ENCODE measurements at places on chromosomes 5 and 9. TPM values are rescaled to one million over a fixed set of nuclear protein-coding genes. Genes with fewer than 3 reads are reported as not detected.
A peak's percentile ranks its signal among the peaks of the same experiment; 100 is the strongest.

Gene CNTNAP3B
- total RNA-seq: not detected

Gene IL4
- total RNA-seq: 21.6 TPM

Gene ANKRD18A
- 3.9 TPM for total RNA-seq

Gene CORO2A
- total RNA-seq: 0.96 TPM

GRCh38 chr5:74389531-74390305, 250.8 kb downstream of the ENC1 start:
- H3K27me3 ChIP-seq: peaks cover 11% of the 10 kb centered on the region
- H3K27ac ChIP-seq: no peak overlapping the region
- DNase-seq: no peak
- no peaks in the 10 kb centered on the region for H3K36me3 ChIP-seq
- peaks cover 11% of the 10 kb centered on the region for H3K4me1 ChIP-seq

GRCh38 chr9:98255578-98256296, at the start of gene TBC1D2:
Gene TBC1D2 (minus strand): TSS chr9:98255649. CDS start chr9:98255541, 108 bp downstream.
- no peaks in the 10 kb centered on the region for H3K36me3 ChIP-seq
- H3K4me1 ChIP-seq: peaks cover 23% of the 10 kb centered on the region
- peak; percentile 96 for DNase-seq
- H3K27me3 ChIP-seq: peaks cover 12% of the 10 kb centered on the region
- H3K27ac ChIP-seq: peak within 1 kb of the TSS; percentile 94

- H3K4me3 ChIP-seq: no peak overlapping the region
- H3K27me3 ChIP-seq: peaks cover 6% of the 10 kb centered on the region
- no peaks in the 10 kb centered on the region for H3K4me1 ChIP-seq
- no peak for DNase-seq
- H3K36me3 ChIP-seq: no peaks in the 10 kb centered on the region
These were observed 37.2 kb downstream of the GOLM1 start for GRCh38 chr9:86061972-86062739.

DNA sequence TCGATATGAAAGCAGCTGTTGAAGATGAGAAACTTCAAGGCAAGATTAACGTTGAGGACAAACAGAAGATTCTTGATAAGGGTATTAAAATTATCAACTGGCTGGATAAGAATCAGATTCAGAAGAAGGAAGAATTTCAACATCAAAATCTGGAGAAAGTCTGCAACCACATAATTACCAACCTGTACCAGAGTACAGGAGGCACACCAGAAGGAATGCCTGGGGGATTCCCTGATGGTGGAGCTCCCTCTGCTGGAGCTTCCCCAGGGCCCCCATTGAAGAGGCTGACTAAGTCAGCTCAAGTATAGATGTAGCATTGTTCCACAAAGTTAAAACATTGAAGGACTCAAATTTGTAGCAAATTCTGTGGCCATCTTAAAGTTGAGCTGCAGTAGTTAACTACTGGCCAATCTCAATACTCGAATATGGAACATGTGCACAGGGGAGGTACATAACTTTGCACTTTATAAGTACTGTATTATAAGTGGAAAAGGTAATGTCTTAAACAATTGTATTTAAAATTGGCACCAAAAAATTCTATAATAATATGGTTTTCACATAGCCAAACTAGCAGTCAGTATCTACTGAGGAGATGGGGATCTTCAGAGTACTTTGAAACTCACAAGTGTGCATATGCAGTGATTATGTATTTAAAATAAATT, 237.5 kb downstream of the CHSY3 start:
- DNase-seq: no peak
- no peak overlapping the region for H3K27ac ChIP-seq
- no peaks in the 10 kb centered on the region for H3K27me3 ChIP-seq
- no peaks in the 10 kb centered on the region for H3K36me3 ChIP-seq

DNA sequence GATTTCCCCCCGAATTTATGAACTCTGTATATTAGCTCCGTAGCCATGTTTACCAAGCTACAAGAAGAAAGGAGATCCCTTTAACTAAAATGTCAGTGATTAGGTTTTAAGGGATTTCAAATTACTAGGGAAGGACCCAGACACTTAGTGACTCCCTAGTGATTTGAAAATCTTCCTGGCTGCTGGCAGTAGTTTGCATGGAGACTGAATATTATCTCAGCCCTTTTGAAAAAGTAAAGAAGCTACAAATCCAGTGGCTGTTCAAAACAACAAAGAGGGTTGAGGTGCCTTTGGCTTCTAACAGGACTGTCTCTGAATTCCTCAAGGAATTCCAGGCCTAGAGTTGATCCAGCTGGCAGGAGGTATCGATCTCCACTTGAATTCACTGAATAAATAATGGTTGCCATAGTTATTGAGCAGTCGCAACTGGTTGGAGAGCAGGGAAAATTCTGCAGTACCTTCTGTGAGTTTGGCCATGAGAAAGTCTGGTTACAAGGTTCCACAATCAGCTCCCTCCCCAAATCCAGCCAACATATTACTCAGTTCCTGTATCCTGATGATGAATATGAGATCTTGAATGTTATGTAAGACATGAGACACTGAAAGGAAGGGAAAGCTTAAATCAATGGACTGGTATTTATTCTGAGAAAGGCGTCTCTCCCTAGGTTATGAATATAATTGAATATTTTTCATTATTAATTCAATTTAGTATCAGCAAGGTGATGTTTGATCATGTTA, 37.7 kb downstream of the NR4A3 start:
- no peaks in the 10 kb centered on the region for H3K27me3 ChIP-seq
- H3K4me1 ChIP-seq: peaks cover 20% of the 10 kb centered on the region
- peaks cover 93% of the 10 kb centered on the region for H3K36me3 ChIP-seq
- H3K4me3 ChIP-seq: no peak overlapping the region
- no peak for DNase-seq

GRCh38 chr9:18824095-18824666, 208.8 kb downstream of the SAXO1 start:
- H3K4me1 ChIP-seq: peaks cover 6% of the 10 kb centered on the region
- no peak for DNase-seq
- no peak overlapping the region for H3K27ac ChIP-seq
- H3K4me3 ChIP-seq: no peak overlapping the region

- H3K4me1 ChIP-seq: no peaks in the 10 kb centered on the region
- no peak for DNase-seq
- peaks cover 34% of the 10 kb centered on the region for H3K27me3 ChIP-seq
- no peaks in the 10 kb centered on the region for H3K36me3 ChIP-seq
- no peak overlapping the region for H3K27ac ChIP-seq
These were observed 97.9 kb upstream of the MAP3K1 start for GRCh38 chr5:56717253-56717987.

GRCh38 chr5:6788956-6789649, 75.9 kb downstream of the TENT4A start:
- H3K27ac ChIP-seq: no peak overlapping the region
- DNase-seq: no peak
- no peak overlapping the region for H3K4me3 ChIP-seq
- no peaks in the 10 kb centered on the region for H3K36me3 ChIP-seq

GRCh38 chr5:1107167-1108022, 4.5 kb downstream of the SLC12A7 start:
- H3K27me3 ChIP-seq: no peaks in the 10 kb centered on the region
- H3K4me1 ChIP-seq: peaks cover 59% of the 10 kb centered on the region
- peaks cover 15% of the 10 kb centered on the region for H3K36me3 ChIP-seq
- DNase-seq: no peak
- H3K27ac ChIP-seq: peak overlapping the region; percentile 56

- H3K27me3 ChIP-seq: no peaks in the 10 kb centered on the region
- no peak overlapping the region for H3K4me3 ChIP-seq
- no peak for DNase-seq
- no peaks in the 10 kb centered on the region for H3K36me3 ChIP-seq
These were observed 113.9 kb upstream of the SLC12A2 start for GRCh38 chr5:127969651-127970050.
